Activated CD8-positive, alpha-beta memory T cell treated with anti-CD3 and anti-CD28 coated beads for 1 hour (primary cell): ENCODE measurements at places on chromosomes 2 and 18.

- no peak for DNase-seq
Observed at GRCh38 chr2:201237486-201238123, 22.7 kb upstream of the CASP8 start.

DNA sequence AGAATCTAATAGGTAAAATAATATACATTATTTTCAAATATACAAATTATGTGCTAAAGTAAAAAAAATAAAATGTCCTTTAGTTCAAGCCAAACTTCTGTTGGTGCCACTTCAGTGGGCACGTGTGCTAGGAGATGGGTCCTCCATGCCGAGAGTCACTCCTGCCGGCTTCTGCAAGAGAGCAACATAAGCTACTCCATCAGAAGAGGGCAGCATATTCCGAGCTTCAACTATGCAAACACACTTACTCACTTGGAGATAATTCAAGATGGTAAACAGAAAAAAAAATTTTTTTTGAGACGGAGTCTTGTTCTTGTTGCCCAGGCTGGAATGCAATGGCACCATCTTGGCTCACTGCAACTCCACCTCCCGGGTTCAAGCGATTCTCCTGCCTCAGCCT lies 24.4 kb downstream of the CNOT11 start:
- no peak for DNase-seq

- no peak for DNase-seq
Observed at GRCh38 chr2:160667811-160668210, 174.2 kb upstream of the RBMS1 start.

- no peak for DNase-seq
Observed at GRCh38 chr2:16067866-16068551, 127.7 kb downstream of the MYCN start.
